ENCODE measurements at places on chromosomes 3 and 15.

DNA sequence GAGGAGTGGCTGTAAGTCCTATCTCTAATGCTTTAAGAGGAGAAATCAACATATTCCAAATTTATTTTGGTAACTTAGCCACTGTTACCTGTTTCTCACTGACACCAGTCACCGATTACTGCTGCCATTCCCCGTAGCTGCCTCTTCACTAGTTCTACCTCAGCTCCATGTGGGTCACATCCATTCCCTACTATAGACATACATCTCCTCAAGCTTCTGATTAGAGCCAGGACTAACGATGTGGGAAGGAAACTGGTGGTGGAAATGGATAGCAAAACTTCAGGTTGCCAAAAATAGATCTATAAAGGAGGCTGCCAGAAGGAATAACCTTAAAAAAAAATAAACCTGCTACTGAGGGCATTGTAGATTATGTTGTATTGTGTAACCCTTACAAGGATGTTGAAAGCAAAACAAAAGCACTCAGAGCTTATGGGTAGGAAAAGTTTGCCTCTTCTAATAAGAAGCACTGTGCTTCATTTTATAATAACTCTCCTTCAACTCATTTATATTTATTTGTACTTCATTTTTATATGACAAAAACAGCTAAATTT is 56.0 kb downstream of the KAT2B start:
- DNase-seq = no peak

DNA sequence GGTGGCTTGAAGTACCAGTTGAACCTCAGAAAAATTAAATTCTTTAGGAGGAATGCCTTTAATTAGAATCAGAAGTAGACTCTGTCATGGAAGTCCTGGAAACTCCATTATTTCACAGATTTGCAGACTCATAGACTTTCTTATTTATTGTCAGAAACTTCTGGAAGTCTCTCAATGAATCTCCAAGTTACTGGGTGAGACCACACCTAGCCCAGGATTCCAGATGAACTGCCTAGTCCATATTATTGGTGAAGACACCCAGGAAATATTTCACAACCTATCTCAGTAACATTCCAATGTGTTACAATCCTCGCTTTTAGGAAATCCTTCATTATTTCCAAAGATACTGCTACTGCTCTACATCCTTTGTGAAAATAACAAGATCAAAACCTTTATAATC is 6.5 kb upstream of the THBS1 start:
- DNase-seq = no peak

GRCh38 chr15:68405378-68406250 is 26.3 kb downstream of the ITGA11 start:
- DNase-seq = no peak

DNA sequence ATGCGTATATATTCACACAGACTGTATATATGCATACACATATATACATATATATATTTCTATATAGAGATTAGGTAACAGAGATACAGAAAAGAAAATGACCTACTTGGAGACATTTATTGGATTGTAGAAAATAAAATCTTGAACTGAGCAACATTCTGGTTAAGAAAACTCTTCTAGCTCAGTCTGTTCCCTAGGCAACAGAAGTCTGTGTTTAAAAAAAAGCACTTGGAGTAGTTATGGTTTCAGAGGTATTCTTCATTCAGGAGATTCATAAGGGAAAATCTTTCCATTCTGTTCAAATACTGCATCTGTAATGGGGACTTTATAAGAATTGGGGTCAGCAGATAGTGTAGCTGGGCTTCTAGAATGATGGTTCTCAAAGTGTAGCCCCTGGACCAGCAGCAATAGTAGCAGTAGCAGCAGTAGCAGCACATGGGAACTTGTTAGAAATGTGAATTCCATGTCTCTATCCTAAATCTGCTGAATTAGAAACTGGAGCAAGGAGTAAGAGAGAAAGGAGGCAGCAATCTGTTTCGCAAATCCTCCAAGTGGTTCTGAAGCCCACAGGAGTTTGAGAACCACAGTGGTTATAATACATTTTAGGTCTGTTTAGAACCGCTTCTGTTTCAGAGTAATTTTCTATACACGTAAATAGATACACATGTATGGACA is 112.8 kb upstream of the TMEM108 start:
- no peak for DNase-seq

DNA sequence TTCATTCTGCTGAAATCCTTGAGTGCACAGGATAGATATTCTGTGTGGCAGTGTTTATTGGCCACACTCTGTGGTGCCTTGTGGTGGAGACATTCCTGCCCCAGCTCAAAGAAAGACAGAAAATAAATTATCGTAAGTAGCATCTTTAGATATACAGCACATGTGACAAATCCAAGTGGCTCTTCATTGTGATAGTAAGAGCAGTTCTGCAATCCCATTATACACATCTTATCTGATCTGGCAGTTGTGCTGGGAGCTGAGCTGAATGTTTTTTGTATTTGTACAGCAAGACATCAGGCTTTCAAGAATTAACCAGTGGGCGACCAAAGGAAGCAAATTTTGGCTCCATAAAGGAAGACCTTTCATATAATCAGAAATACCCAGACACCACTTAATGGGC is 235.3 kb upstream of the MRPL3 start:
- no peak for DNase-seq

- DNase-seq = no peak
Observed at GRCh38 chr3:10339376-10339955, 18.6 kb upstream of the SEC13 start.

GRCh38 chr3:11507719-11508118 is 136.0 kb downstream of the VGLL4 start:
- no peak for DNase-seq

DNA sequence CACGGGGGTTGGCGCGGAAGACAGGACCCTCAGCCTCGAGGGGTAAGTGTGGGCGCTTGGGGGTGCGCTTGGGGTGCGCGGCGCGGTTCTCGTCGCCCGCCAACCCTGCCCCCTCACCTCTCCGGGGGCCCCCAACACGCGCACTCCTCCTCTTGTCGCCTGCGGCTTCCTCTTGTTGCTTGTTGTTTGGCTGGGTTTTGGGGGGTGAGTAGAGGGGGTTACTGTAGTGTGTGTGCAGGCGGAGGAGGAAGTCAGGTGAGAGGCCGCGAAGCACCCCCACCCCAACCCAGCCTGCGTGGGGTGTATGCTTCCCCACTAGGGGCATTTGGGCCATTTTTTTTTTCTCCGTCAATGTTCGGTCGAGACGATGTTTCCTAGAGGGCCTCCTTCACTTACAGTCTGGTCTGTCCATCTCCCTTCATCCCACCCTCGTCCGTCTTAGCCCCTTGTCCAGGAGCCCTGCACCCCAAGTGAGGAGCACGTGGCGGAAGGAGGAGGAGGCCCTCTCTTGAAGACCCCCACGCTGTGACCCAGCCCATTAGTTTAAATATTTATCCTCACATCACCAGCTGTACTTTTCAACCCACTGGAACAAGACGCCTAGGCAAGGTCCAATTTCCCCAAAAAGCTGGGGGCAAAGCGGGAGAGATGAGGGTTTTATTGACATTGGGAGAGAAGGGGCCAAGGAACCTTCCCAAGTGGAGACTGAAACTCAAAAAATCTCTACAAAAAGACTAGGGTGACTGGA is 20.4 kb upstream of the SATB1 start:
- DNase-seq = peak; percentile 37

DNA sequence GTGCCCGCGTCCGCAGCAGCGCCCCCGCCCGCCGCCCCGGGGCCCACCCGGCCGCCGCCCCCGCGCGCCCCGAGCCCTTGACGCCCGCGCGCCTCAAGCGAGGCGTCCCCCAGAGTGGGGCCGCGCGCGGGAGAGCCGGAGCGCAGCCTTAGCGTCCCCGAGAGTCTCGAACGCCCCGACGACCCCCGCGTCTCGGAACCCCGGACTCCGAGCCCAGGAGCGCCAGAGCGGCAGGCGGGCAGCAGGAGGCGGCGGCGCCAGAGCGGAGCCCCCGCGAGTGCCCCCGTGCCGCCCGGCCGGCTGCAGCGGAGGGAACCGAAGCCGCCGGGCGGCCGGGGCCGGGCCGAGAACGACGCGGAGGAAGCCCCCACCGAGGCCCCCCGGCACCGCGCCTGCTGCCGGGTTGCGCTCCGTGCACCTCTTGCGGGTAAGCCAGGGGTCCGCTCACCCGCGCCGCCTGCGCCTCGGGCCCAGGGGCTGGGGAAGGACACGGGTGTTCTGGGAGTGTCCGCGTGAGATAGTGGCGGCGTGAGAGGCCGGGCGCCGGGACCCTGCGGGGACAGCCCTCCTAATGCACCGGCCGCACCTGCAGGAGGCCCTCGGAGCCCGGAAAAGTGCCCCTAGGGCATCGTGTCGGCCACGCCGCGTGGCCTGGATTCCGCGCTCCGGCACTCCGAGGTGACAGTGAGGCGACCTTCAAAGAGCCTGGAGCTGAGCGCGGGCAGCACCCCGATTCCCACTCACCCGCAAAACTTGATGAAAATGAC is 52.0 kb upstream of the ULK4 start:
- DNase-seq = peak; percentile 16

DNA sequence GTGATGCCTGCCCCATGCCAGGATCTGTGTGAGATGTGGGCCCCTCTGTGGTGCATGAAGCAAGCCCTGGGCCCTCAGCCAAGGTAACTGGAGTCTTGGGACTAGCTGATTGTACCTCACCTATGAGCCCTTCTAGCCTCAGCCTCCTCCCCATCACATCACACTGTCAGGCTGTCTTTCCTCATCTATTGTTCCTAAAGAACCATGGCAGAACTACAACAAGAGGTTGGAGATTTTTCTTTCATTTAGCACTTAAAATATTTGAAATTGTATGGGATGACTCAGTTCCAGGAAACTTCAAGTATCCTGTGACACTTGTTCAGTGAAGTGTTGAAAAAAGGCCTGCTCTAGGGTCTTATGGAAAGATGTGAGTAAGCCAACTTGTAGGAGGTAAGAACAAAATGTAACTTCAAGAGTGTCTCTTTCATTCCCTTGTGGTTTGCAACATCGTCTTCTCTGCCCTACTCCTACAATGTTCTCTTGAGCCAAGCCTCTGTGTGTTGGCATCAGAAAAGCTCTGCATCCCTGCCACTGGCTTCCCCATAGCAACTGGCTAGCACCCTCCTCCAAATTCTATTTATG is 58.7 kb upstream of the TIPARP start:
- no peak for DNase-seq

DNA sequence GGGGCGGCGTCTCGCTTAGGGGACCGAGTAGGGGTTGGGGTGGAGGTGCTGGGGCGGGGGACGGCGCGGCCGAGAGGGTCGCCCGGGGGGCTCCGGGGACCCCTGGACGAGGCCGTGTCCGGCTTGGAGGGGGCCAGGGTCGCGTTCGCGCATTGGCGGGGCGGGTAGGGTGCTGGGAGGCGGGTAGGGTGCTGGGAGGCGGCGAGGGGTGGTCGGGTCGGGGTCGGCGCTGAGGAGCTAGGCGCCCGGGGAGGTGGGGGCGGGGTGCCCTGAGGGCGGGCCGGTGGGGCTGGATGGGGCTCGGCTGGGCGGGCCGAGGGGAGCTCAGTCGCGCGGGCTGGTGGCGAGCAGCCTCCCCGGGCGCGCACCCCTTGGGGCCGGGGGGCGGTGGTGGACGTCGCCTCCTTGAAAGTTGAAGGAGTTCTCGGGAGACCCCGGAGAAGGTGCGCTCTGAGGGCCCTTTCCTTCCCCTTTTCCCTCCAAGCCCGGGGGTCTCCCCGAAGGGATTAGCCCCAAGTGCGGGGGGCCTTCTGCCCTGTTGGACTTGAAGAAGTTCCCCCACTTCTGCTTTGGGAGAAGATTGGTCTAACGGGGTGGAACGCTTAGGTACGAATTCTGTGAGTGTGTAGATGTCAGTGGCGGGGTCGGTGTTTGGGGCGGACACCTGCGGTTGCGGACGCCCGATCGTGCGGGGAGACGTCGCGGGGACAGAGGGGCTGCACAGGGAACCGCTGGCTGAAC is 543 bp downstream of the MEF2A start:
- DNase-seq = no peak

- no peak for DNase-seq
Observed at GRCh38 chr3:55000546-55000945, 72.7 kb upstream of the LRTM1 start.

DNA sequence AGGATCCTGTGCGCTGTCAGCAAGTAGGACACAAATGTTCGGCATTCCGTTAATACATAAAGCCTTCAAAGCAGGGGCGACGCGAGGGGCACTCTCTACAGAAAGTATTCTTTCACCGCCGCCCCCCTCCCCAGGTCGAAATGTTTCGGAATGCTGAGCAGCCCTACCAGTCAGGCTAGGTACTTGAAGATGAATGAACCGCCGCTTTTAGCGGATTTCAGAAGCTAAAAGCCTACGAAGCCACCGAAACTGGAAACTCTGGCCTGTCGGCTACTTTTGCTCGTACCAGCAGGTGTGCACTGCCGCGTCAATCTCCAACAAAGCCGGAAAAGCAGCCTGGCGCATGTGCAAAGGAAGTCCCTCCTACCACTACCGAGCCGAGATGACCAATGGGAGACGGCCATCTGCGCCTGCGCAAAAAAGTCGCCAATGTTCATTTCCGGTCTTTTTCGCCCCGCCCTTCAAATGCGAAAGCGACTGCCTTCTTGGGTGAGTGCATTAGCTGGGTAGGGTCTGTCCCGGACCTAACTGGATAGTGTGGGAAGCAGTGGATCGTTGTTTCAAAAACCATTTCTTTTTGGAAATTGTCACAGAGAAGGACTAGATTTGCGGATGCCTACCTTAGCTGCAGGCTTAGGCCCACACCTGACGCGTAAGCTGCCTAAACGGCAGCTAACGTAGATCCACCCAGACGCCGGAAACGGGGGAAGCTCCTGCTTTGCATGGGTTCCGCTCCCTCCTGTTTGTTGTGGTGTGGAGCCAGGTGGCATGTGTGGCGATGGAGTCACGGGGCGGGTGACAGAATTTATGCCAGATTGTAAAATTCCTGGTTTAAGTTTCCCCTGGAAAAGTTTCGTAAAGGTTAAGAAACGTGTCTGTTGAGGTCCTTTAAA is at the start of gene WDR5B:
Gene WDR5B, minus strand, starts transcription at position 301 of the 893 bp plus-strand sequence. CDS start 534 bp downstream, outside the sequence.
- DNase-seq = peak; percentile 97

DNA sequence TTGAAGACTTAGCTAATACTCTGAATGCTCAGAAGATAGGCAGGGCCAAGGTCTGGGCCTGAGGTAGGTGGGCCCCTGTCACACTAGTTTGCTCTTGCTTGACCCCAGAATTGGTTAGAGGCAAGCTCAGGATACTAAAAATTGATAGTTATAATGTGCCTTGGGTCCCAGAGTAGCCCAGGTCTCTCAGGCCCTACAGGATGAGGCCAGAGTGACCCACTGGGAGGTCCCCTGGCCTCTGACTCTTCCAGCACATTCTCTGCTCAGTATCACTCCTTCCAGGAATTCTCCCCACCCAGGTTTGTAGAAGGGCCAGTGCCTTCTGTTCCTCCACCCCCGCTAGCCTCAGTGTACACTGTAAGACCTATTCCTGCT is 667 bp upstream of the KLHDC8B start:
- no peak for DNase-seq

- DNase-seq = no peak
Observed at GRCh38 chr3:128380295-128380694, 86.4 kb downstream of the DNAJB8 start.

GRCh38 chr3:192685801-192686200 is 41.5 kb downstream of the FGF12 start:
- DNase-seq = no peak

GRCh38 chr15:70503073-70503745 is 260.1 kb downstream of the UACA start:
- no peak for DNase-seq

- DNase-seq = no peak
Observed at GRCh38 chr3:140145528-140145927, 210.5 kb downstream of the CLSTN2 start.
